ENCODE measurements at places on chromosomes 5 and 9.
A peak's percentile ranks its signal among the peaks of the same experiment; 100 is the strongest.

DNA sequence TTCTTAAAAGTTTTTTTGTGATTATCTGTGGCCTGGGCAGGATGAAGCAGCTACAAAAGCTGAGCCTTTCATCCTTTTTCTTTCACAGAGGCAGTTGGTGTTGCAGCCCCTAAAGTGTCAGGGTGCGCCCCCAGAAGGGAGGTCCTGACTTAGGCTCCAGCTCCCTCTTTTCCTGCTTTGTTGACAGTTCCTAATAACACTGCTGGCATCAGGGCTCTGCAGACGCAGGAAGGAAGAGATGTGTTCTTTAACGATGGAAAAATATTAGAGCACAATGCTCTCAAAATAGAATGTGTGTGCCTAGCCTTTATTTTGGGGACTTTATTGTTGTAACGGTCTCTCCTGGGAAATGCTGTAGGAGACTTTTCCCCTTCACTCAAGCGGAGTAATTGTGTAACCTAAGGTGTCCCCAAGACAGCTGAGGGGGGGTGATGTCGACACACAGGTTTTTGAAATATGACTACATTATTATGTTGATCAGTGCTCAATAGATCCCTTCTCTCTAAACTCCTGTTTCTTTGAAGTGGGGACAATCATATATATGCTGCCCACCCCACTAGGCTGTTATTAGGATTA is 135.6 kb downstream of the SEMA6A start:
- no peak for DNase-seq

DNA sequence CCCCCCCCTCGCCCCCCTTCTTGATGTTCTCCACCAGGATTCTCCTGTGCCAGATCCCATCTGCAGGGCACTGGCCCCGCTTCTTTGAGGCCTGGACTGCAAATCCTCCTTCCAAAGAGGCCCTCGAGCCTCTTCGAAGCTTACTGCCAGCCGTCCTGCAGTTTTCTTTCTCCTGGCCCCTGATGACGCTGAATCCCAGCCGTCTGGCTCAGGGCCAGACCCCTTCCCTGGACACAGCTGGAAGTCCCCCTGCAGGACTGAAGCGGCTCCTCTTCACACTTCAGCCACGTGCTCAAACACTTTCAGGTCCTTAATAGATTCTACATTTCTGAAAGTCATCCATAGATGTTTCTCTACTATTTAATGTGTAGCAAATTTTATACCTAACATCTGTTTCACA is 121.5 kb downstream of the EHMT1 start:
- DNase-seq: no peak

DNA sequence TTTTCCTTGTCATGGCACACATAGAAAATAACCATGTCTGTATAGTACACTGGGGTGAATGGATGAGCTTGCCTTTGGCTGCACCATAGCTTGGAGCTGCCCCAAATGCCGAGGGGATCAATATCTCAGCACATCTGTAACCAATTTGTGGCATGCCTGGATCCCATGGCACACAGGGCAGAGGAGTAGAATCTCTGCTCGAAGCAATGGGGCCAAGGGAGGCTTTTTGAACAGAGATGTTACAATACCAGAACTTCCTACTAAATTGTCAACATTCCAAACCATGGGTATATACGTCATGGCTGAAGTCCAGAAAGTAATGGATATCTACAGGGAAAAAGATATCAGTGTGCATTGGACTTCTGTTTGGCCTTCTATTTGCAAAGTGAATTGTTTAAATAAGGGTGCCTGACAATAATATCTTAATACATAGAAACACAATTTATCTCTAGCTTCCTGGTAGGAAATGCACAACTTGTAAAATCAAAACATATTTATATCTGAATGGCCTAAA is 39.0 kb downstream of the ESM1 start:
- DNase-seq: no peak

DNA sequence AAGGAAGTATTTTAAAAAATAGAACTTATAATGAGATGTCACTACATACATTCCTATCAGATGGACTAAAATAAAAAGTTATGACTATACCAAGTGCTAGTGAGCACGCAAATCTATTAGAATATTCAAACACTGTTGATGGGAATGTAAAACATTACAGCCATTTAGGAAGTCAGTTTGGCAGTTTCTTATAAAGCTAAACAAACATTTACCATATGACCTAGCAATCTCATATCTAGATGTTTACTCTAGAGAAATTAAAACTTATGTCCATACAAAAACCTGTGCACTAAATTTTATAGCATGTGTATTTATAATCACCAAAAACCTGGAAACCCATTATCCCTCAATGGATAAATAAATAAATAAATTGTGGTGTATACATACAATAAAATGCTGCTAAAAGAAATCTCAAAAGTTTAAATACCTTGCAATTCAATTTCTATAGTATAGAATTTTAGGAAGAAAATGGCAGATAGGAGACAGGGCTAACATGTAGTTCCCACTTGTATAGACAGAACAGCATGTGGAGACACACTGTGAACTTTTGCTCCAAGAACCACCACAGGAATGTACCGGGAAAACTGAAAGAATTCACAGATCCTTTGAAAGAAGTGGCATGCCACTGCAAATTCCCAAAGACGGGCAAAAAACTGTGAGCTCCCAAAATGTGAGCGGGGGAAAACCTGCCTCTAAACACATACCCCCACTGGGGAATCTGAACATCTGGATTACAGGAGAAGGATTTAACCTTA is 174.6 kb upstream of the SPEF2 start:
- DNase-seq: no peak

DNA sequence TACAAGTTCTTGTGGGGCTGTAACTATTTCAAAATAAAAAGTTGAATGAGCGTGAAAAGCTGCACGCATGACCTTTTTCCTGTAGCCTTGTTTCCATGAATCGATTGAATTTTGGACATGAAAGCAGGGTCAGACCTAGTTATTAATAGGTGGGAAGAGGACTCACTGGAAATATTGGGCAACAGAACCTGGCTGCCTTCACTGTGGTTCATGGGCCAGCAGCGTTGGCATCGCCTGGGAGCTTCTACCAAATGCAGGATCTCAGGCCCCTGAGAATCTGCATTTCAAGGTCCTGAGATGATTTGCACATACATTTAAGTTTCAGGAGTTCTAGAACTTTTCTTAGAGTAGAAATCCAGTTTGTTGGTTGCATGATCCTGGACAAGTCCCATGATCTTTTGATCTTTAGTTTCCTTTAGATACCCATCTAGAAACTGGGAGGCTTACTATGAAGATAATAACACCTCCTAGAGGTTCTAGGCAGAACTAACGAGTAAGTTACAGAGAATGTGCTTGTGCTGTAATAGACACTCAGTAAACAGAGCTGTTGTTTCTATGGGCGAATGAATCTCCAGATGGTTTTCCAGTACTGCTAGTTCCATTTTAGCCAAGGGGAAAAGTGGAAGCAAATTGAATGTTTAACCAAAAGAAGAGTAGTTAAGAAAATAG is 12.4 kb downstream of the ANKRD33B start:
- no peak for DNase-seq

GRCh38 chr9:124312290-124313265 is 54.8 kb downstream of the NEK6 start:
- DNase-seq: peak; percentile 21

- DNase-seq: no peak
These were observed 164.9 kb upstream of the RAI14 start for GRCh38 chr5:34491251-34491620.

- DNase-seq: peak; percentile 55
These were observed 11.3 kb downstream of the MYOZ3 start for GRCh38 chr5:150672237-150672883.

GRCh38 chr5:6553972-6554371 is 78.9 kb downstream of the NSUN2 start:
- no peak for DNase-seq

DNA sequence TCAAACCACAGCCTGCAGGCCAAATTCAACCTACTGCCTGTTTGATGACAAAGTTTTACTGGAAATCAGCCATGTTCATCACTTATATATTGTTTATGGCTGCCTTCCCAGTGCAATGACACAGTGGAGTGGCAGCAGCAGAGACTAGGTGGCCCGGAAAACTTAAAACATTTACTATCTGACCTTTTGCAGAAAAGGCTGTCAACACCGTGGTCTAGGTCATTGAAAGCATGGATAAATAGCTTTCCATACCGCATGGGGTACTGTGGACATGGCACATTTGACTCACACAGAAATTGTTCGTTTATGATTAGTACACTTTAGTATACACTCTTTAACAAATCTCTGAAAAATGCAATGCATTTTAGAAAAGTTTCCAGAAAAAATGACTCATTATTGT is 298.3 kb upstream of the EFNA5 start:
- no peak for DNase-seq

DNA sequence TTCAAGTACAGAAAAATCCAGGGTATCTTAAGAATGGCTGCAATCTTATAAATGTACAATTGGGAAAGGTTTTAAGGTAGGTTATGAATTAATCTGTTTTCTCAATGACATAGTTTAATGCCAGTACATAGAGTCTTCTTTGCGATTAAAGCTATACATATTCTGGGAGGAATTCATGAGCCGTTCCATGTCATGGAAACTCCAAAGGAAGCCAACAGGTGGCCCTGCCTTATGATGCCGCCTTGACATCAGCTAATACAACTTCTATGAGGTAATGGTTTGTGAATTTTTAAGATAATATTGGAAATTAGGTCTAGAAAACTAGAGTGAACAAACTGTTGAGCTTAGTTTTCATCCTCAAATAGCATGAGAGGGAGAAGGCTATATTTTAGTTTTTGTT is 713.4 kb downstream of the EFNA5 start:
- DNase-seq: no peak

GRCh38 chr5:107470295-107470582 is 200.5 kb downstream of the EFNA5 start:
- no peak for DNase-seq

GRCh38 chr9:128550226-128550625 is 2.2 kb upstream of the SPTAN1 start:
- DNase-seq: no peak
